A549 (cell line): ENCODE measurements at places on chromosomes 3 and 15. TPM values are rescaled to one million over a fixed set of nuclear protein-coding genes. Genes with fewer than 3 reads are reported as not detected.

The SLC22A13 gene
- polyA plus RNA-seq, result 0.08 to 0.16 TPM (median 0.13 TPM) in 3 replicates

GRCh38 chr15:88625943-88626741, 5.0 kb downstream of the AEN start:
- no peak for DNase-seq

GRCh38 chr3:155286736-155287135, 6.7 kb downstream of the STRIT1 start:
- no peak for DNase-seq

- DNase-seq, result no peak
Observed at GRCh38 chr15:50825946-50826345, 60.4 kb upstream of the SPPL2A start.

- DNase-seq, result no peak
Observed at GRCh38 chr3:77427528-77427927, 387.6 kb downstream of the ROBO2 start.
